Stimulated activated CD8-positive, alpha-beta memory T cell treated with anti-CD3 and anti-CD28 coated beads, Interleukin-15, amount 100 ng/mL, for 4 hours (primary cell): ENCODE measurements at places on chromosomes 1 and 21.

DNA sequence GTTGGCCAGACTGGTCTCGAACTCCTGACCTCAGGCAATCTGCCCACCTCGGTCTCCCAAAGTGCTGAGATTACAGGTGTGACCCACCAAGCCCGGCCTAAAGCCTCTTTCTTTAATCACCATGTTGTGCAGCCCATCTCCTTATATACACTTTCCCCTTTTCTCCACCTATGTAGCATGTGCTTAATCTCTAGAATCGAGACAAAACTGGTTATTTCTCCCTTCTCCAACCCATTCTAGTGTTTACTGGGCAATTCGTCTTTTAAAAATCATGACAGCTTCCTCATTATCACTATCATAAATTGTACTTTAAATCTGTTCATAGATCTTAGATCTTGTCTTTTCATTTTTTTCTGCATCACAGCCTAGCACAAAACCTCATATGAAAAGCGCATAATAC, 285.7 kb downstream of the PDE4B start:
- DNase-seq = no peak

GRCh38 chr21:35543746-35544145, 494.6 kb upstream of the RUNX1 start:
- DNase-seq = no peak

GRCh38 chr1:155181371-155182051, 7.9 kb downstream of the TRIM46 start:
- no peak for DNase-seq

DNA sequence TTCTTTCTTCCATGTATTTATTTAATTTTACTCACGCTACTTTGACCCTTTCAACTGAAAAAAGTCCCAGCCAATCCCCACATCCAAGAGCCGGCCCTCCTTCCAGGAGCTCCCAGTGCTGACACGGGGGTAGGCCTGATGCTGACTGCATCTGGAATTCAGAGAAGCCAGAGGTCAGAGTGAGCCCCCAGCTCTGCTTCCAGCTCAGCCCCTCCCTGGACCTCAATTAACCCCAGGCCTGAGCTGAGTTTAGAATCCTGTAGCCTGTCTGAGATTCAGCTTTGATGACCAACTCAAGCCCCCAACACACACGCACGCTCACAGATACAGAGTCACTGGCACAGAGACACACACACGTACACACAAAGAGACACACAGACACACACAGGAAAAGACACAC, 247.9 kb downstream of the NPHP4 start:
- no peak for DNase-seq

DNA sequence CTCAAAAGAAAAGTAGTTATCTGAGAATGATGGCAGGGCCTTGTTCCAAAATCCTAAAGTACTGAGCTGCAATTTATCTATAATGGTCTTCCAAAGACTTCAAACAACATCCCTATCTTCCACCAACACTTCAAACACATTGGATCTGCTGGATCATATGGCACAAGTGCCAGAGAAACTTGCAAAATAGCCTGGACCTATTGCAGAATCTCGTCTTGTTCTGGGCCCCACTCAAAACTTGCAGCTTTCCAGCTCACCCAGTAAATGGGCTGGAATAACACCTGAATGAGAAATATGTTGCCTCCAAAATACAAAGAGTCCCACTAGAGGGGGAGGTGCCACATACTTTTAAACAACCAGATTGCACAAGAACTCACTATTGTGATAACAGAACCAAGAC, 44.0 kb upstream of the PKN2 start:
- DNase-seq = no peak

- no peak for DNase-seq
Observed at GRCh38 chr1:241102664-241103063, 254.3 kb downstream of the RGS7 start.

DNA sequence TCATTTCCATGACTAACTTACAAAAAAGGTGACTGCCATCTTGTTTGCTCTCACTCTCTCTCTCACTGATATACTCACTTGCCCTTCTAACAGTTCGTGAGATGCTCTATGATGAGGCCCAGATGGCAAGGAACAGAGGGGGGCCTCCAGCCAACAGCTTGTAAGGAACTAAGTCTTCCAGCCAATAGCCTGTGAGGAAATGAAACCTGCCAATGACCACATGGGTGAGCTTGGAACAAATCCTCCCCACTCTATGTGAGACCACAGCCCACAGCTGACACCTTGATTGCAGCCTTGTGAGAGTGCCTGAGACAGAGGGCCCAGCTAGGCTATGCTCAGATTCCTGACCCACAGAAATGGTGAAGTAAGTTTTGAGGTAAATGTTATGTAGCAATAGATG, 153.7 kb downstream of the HHIPL2 start:
- no peak for DNase-seq

- no peak for DNase-seq
Observed at GRCh38 chr1:214808845-214809460, 206.0 kb downstream of the CENPF start.

DNA sequence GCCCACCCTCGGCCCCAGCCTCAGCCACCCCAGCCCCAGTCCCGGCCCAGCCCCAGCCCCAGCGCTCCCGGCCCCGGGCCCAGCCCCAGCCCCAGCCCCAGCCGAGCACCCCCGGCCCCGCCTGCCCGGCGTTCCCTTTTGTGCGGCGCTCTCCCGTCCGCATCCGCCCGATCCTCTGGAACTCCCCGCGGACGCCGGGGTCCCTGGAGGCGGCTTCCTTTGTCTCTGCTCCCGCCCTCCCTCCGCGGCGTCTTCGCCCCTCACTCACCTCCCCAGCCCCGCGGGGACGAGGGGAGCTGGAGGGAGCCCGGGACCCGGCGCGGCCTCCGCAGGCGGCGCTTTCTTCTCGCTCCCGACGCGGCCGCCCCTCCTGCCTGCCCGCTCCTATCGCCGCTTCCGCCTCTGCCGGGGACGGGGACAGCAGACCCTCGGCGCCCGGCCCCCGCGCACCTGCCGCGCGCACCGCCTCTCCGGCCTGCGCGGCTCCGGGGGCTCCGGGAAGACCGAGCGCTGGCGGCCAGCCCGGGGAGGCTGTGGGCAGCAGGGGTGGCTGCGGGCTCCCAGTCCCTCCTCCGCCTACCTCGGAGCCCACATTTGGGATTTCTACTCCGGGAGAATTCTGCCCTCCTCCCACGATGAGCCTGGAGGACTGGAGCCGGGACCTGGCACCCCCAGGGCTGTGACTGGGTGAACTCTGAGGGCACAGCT, 14.0 kb downstream of the AGRN start:
- DNase-seq = no peak

GRCh38 chr1:78078358-78078757, 32.6 kb downstream of the GIPC2 start:
- DNase-seq = no peak

GRCh38 chr1:236530959-236531358, 7.2 kb downstream of the LGALS8 start:
- DNase-seq = no peak

- no peak for DNase-seq
Observed at GRCh38 chr1:92709738-92710137, 75.2 kb downstream of the EVI5 start.

DNA sequence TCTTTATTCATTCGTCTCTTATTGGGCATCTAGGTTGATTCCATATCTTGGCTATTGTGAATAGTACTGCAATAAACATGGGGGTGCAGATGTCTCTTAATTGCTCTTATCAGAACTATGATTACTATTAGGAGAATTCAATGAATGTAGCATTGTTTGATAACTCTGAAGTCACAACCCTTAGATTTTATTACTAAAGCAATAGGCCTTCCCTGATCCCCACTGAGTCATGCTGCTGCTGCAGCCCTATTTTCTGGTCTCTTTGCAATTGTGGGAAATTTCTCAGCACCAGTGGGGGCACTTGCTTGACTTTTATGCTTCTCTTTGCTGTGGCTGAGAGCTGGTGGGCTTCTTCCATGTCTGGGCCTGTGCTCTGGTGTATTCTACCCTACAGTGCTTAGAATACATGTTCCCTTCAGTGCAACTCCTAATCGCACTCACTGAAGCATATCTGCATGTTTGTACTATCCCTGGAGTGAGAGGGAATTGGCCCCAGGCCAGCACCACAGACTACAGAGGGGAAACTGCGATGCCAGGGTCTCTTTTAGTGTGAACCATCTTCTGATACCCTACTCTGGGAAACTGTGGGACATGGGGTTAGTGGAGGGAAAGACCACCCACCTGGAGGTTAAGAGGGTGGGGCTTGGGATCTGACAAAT, 52.2 kb upstream of the ROR1 start:
- no peak for DNase-seq

- DNase-seq = no peak
Observed at GRCh38 chr1:1217621-1218523, 3.9 kb upstream of the TNFRSF4 start.

GRCh38 chr1:83905315-83905907, 93.5 kb downstream of the TTLL7 start:
- DNase-seq = no peak

- DNase-seq = no peak
Observed at GRCh38 chr1:84939761-84940160, 46.8 kb upstream of the LPAR3 start.

- no peak for DNase-seq
Observed at GRCh38 chr1:232340446-232340845, 289.5 kb downstream of the SIPA1L2 start.

- DNase-seq = no peak
Observed at GRCh38 chr1:9805006-9805508, 18.7 kb downstream of the CLSTN1 start.

- DNase-seq = no peak
Observed at GRCh38 chr1:94622757-94623156, 81.2 kb upstream of the F3 start.

- DNase-seq = no peak
Observed at GRCh38 chr1:106304106-106304505, 752.4 kb upstream of the PRMT6 start.

- DNase-seq = no peak
Observed at GRCh38 chr21:44511219-44511937, 28.6 kb downstream of the KRTAP10-1 start.

DNA sequence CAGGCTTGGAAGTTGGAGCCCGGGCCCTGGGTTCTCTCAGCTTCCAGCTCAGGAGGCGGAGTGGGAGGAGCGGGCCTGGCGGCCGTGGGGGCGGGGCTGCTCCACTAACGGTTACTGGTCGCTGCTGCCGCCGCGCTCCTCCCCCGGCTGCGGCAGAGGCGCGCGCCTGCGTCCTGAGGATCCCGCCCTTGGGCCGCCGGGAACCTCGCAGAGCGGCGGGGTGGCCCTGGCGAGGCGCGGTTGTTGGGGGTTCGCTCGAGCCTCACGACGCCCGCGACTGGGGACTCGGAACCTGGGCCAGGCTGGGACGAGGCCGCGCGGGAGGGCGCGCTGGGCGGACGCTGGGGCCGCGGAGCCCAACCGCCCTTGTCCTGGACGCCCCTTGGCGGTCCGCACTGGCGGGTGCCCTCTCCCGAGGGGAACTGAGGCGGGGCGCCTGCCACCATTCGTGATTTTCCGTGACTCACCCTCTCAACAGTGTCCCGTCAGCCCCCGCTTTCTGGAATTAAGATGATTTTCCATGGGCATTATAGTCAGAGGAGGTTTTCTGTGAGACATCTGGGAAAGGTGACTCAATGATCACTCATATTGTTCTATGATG, 34.1 kb downstream of the OR2G3 start:
- DNase-seq = peak; percentile 7

- DNase-seq = no peak
Observed at GRCh38 chr1:86205741-86206140, 49.2 kb upstream of the COL24A1 start.

GRCh38 chr1:30024411-30025195, 698.8 kb downstream of the MATN1 start:
- DNase-seq = no peak

DNA sequence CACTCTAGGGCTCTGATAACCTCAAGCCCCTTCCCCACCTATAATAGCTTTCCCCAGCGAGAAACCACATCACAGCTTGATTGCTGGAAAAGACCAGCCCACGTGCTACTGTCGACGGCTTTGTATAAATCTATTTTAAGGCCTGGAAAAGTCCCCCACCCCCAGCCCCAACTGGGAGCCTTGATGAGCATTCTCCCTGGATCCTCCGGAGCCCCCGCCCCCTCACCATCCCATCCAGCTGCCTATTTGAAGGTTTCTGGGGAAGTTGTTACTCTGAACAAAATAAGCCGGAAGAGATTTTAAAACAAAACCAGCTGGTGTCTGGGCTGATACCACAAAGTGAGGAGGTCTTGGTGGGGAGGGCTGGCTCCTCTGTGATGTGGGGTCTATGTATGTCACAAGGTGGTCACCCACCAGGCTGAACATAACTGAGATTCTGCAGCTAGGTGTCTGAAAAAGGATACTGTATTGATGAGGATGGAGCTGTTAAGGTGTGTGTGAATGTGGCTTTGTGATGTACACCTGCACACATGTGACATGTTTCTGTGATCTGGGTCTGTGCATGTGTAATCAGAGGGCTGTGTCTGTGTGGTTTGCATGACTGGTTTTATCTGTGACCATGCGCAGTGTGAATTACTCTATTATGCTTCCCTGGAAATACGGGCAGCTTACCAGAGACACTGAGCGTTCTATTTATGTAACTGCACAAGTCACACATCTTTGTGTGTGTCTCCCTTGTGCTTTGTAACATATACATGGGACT, 25.0 kb downstream of the RIMS3 start:
- no peak for DNase-seq

DNA sequence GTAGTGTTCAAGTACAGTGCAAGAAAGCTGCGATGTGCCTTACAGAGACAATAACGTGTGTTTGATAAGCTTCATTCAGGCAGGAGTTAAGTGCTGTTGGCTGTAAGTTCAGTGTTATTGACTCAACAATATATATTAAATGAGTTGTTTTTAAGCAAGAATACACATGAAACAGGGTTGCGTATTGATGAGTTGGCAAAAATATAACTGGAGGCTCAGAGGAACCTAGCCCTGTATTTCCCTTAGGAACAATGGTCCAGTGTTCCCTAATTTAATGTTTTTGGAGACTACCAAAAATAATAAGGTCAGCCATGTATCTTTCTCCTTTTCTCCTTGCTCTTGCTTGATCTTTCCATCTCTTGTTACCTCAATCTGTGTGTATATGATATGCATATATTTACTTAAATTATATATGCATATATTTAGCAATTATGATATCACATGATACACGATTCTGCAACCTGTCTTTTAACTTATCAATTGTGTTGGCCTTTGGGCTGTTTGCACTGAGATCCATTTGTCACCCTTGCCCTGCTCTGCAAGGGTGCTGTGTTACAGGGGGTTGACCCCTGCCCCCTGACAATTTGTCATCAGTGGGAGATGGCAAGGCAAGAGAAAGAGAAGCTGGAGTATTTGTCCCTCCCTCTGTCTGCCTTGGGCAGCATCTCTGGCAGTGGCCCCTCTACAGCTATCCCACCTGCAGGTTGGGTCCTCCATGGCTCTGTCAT, 109.7 kb downstream of the FGGY start:
- DNase-seq = no peak

GRCh38 chr1:9894115-9894514, 16.0 kb downstream of the CTNNBIP1 start:
- DNase-seq = no peak

GRCh38 chr1:207440626-207441025, 13.5 kb upstream of the CR2 start:
- DNase-seq = no peak
